ENCODE measurements at places on chromosomes 16 and 17.

DNA sequence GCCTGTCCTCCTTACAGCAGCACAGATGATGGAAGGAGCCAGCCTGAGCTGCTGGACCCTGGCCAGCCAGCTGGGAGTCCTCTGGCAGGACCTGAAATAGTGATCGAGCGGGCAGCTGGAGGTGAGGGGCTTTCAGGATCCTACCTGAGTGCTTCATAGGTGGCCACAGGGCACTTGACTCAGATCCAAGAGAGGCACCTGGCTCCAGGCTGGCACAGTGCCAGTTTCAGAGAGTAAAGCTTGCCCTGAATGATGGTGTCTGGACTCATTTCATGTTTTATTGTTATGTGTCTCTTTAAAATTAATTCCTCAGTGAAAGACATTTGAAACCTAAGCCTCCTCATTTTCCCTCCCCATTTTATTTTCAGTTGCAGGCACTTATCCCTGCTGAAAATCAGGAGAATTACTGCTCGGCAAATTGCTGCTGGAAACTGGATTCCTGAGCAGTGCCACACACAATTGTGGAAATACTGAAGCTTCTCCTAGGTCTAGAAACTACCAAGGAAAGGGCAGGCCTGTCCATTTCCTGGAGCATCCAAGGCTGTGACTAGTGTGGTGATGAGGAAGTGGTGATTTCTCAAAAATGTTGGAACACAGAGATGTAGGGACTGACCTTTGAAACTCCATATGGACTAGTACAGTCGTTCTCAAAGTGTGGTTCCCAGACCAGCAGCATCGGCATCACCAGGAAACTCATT, 16.1 kb upstream of the ADAMTS18 start:
- DNase-seq: no peak

GRCh38 chr17:16585796-16586195, 16.8 kb upstream of the ZNF287 start:
- no peak for DNase-seq

DNA sequence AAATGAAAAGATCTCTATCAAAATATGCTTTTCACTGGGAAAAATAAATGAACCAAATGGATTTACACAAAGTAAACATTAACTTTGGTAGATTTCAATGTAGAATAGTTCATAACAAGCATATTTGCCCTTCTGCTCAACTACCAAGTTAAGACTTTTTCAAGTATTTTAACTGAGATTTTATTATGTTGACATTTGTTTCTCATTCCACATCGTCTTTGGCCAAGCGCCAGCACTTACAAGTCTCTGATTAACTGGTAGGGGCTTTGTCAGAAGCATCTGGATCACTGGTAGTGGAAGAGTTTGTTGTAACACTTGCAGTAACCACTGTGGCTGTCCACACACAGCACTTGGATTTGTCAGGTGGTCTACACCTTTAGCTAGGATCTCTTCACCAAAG, 22.9 kb downstream of the SLFN12L start:
- DNase-seq: no peak

GRCh38 chr17:21004016-21004930, 38.5 kb downstream of the USP22 start:
- DNase-seq: no peak

GRCh38 chr17:15378243-15378642, 36.8 kb upstream of the TEKT3 start:
- DNase-seq: no peak

GRCh38 chr16:85136702-85137322, 24.5 kb upstream of the CIBAR2 start:
- DNase-seq: peak; percentile 43

DNA sequence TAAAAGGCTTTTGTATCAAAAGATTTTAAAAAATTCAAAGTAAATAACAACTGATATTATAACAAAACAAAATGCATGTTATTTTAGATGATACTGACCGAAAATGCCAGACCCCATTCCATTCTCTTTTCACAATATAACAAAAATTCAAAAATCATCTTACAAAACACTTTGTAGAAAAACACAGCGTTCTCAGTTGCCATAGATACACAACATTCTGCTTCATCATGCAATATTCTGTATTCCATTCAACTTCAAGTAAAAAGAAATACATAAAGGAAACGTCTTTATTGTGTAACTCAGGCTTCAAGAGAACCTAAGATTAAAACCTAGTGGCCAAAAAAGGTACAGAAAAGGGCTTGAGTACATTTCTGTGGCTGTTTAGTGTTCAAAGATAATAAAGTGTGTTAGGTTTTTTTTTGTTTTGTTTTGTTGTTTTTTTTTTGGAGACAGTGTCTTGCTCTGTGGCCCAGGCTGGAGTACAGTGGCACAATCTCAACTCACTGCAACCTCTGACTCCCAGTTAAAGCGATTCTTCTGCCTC, 250.5 kb downstream of the CEP112 start:
- DNase-seq: no peak

- DNase-seq: no peak
Measured at GRCh38 chr16:50960517-50961202, 190.4 kb downstream of the SALL1 start.

DNA sequence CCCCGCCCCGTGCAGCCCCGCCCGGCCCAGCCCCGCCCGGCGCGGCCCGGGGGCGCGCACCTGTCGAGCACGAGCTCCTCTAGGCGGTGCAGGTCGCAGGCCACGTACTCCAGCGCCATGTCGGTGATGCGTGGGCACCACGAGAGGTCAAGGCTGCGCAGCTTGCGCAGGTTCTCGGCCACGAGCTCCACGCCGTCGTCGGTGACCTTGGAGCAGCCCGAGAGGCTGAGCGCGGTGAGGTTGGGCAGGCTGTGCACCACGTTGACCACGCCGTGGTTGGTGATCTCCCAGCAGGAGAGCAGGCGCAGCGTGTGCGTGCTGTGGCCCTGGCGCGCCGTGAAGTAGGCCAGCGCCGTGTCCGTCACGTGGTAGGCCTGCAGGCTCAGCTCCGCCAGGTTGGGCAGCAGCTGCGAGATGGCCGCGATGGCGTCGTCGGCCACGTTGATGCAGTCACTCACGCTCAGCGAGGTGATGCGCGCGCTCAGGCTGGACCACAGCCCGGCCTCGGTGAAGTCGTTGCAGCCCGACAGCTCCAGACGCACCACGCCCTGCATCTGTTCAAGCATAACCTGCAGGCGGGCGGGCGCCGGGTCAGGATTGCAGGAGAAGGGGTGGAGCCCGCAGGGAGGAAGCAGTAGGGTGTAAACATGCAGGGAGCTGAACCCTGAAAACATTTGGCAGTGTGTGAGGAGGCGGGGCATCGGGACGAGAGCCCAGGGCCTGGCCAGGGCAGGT, 5.3 kb upstream of the WDR24 start:
- DNase-seq: no peak

DNA sequence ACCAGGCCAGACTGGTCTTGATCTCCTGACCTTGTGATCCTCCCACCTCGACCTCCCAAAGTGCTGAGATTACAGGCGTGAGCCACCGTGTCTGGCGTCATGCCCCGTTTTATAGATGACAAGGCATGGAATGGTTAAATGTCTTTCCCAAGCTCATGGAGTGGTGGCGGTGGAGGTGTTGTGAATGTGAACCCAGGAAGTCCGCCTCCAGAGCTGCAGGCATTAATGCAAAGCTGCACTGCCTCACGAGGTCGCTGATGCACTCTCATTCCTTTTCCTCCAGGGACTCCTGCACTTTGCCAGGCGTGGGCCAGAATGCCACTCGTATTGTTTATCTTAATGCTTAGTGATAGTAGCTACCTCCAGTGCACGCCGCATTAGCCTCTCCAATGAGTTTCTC, 149.6 kb downstream of the WWOX start:
- DNase-seq: no peak

GRCh38 chr17:27982688-27983087, 59.8 kb upstream of the NLK start:
- no peak for DNase-seq

DNA sequence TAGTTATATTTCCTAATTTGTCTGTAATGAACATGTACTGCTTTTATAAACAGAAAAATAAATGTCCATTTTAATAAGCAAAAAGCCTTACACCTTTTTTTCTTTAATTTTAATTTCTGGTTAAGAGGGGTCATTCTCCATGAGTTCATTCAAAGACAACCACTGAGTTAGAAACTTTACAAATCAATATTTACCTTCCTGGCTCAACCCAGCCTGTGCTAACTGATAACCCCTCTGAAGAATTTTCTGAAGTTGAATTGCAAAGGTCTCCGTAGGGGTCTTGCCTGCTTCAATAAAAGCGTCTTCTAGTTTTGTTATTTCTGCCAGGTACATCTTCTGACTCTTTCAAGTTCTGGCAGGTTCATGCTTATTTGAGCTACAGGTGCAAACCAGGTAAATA, 440.4 kb upstream of the SALL1 start:
- no peak for DNase-seq

DNA sequence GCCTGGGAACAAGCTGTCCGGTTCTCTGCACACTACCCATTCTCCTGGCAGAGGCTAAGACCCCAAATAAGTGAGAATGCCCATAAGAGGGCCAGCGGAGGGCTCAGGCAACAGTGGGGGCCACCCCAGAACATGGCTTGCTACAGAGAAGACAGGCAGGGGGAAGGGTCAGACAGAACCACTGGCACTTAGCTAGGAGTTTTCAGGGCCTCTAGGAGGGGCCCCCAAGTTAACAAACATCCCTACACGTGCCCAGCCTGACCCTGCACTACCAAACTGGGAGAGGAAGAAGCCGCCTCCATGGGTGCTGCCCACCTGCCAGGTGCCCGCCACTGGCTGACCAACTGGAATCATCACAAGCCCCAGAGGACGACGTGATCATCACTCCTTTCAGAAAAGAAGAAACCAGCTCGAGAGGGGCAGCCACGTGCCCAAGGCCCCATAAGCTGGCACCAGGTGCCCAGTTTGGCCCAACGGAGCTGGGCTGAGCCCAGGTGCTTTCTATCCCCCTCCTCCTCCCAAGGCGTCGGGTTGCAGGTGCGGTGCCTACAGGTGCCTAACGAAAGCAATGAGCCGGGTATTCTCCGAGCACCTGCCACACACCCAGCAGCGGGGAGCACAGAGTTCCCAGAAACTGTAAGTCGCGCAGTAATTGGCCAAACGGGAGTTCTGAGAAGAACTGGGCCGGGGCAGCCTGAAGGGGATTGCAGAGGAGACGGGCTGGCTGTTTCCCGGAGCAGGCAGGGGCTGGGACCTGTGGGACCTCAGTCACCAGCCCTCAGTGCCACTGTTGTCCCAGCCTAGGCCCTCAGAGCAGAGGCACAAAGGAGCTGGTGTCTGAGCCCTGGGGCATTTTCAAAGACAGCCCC, 13.2 kb downstream of the RPH3AL start:
- DNase-seq: no peak

DNA sequence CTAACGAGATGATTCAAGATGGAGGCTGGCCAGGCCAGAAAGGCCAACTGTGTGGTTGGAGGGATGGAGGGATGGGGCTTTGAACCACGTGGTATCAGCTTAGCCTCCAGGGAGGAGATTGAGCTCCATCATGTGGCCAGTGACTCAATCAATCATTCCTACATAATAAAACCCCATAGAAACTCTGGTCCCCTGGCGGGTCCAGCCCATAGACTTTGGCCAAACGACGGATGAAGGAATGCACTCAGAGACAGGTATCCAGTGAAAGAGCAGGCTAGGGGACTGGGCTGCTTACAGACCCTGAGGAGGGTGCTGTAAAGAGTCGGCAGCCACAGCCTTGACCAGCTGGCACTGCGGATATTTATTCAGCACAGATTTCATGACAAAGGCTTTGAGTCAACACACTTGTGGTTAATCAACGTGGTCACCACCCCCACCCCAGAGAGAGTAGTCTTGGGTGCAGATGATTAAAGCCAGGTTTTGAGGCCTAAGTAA, 308.7 kb upstream of the TNRC6C start:
- DNase-seq: no peak

- no peak for DNase-seq
Measured at GRCh38 chr17:4332296-4332970, 34.0 kb downstream of the UBE2G1 start.

GRCh38 chr16:57805176-57805575, 2.9 kb upstream of the KIFC3 start:
- DNase-seq: no peak

- no peak for DNase-seq
Measured at GRCh38 chr17:57338257-57338914, 82.1 kb downstream of the MSI2 start.

GRCh38 chr16:80723091-80723490, 81.3 kb downstream of the CDYL2 start:
- DNase-seq: no peak

- DNase-seq: no peak
Measured at GRCh38 chr17:20993863-20994778, 48.7 kb downstream of the USP22 start.

DNA sequence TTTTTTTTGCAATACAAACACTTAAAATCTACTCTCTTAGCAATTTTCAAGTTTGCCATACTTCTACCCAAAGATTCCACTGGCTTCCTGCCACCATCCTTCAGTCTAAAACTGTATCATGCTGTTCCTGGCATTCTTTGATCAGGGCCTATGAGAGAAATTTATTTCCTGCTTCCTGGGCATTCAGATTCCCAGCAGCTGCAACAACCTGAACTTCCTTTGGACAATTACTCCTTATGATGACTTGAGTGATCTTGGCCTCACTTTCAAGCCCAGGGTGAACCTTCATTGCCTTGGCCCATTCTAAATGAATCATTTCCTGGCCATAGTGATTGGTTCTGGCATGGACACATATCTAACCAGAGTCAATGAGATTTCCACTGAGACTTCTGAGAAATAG, 18.0 kb upstream of the MON1B start:
- no peak for DNase-seq

GRCh38 chr16:50407351-50407750, 38.6 kb upstream of the BRD7 start:
- DNase-seq: no peak

DNA sequence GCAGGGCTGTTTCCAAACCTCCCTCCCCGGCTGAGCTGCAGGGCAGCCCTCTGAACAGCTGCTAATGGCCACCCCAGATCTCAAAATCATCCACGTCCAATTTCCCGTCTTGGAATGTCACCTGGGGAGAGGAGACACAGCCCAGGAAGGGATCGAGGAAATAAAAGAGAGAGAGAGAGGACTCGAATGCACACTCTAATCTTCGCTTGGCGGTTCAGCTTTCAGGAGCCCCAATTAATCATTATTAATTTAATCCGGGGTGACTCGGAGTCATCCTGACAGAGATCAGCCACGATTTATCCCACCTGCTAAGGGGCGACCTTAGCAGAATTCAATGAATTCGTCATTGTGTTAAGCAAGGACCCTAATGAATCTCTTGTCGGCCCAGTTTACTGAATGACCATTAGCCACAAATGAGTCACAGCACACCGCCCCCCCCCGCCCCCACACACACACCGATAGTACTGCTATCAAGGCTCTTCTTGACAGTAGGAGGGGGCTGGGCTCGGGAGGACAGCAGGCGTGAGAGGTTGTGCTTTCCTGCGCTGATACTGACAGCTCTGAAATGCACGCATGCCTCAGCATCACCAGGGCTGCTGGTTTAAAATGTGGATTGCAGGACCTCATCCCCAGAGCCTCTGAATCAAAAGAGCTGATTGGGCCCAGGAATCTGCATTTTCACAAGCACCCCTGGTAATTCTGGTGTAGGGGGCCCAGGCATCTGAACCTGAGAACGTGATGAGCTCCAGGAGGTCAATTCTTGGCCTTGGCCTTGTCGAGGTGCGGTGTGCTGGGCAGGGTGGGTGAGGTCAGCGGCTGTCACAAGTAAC, 190.0 kb upstream of the CIBAR2 start:
- peak; percentile 35 for DNase-seq
